AML-193 (cell line): ENCODE measurements at places on chromosomes 2 and 18.

GRCh38 chr2:17387591-17387990 is 130.6 kb downstream of the RAD51AP2 start:
- DNase-seq = no peak

DNA sequence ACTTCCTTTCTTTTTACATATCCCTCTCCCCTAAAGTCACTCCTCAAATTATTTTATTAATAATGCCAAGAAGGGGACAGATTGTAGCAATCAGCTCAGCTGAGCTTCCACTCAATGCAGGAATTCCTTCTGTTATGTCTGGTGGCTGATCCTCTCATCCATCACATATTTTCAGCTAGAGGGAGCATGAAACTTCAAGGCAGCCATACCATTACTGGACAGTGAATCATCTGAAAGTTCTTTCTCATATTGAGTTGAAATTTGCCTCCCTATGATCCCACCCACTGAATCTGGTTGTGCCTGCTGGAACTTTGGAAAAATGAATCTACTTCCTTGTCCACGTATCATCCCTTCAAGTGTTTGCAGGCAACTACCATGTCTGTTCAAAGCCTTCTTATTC is 11.2 kb downstream of the ZNF385B start:
- no peak for DNase-seq

DNA sequence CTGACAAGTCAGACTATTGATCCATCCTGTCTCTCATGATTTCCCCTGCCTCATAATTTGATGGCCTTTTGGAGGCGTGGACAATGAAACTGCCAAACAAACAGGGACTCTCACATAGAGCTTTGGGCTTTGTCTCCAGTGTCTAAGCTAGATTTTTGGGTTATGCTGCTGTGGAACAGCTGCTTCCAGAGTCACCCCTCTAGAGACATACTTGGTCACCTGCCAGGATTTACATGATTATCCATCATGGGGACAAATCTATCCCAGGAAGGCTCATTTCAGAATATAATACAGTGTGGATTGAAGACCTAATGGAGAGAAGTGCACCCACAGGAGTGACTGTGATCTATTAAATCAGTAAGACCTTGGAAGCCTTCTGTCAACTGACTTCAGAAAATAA is 159.6 kb downstream of the SLC8A1 start:
- no peak for DNase-seq

- DNase-seq = no peak
These were observed 13.2 kb upstream of the SLC25A52 start for GRCh38 chr18:31773774-31774476.

DNA sequence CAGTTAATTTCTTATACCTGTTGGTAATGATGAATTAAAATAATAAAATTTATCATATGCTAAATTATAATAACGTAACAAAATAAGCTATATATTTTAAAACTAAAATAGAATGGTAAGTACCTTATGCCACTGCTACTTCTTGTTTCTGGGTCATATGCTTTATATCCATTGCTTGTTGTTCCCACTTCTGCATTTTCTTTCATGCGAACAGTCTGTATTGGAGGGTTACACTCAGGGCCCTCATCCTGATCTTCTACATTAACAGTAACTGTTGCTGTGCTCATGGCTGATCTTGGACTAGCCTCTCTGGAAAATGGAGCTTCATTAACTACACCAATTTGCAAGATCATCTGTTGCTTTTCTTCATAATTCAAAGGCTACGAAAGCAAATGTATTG is 22.2 kb downstream of the DSC2 start:
- no peak for DNase-seq
